ENCODE measurements at places on chromosomes 1 and 21.

GRCh38 chr1:19860418-19860817 lies 21.8 kb upstream of the OTUD3 start:
- no peak for DNase-seq

DNA sequence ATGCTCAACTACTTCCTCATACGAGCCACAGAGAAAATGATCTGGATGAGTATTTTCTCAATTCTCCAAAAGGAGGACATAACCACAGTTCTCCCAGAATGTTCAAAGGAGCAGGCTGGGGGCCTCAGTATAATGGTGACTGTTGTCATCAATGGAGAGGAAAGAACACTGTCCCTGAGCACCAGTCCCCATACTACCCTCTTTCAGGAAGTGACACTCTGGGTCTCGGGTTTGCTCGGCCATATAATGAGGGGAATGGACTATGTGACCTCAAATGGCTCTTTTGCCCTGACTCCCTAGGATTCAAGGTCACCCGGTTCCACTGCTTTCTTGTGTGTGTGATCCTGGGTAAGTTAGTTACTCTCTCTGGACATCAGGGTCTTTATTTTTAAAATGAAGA lies 22.8 kb downstream of the SLC9A1 start:
- DNase-seq: no peak

DNA sequence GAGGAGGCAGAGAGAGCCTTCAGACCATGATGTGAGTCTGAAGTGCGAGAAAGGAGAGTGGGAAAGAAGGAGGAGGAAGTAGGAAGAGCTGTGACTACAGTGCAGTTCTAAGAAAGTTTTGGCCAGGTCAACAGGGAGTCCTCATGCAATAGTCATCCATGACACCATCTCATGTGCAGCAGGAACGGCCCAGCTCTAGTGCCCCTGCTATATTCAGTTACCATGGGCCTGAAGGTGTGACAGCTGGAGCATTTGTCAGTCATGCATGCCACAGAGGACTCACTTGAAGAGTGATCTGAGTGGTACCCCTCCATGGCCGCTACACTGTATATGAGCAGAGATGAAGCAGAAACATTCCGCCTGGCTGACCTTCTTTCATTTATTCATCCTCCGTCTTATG lies 77.9 kb downstream of the OMA1 start:
- DNase-seq: no peak

- DNase-seq: peak; percentile 40
Observed at GRCh38 chr1:156675210-156676113, 1.7 kb downstream of the NES start.

DNA sequence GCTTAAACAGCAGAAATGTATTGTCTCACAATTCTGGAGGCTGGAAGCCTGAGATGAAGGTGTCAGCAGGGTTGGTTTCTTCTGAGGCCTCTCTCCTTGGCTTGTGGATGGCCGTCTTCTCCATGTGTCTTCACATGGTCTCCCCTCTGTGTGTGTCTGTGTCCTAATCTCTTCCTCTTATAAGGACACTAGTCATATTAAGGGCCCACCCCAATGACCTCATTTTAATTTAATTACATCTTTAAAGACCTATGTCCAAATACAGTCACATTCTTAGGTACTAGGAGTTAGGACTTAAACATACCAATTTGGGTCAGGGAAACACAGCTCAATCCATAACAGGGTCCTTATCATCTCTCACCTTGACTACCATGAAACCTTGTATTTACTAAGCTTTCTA lies 14.8 kb upstream of the OLIG2 start:
- DNase-seq: no peak

GRCh38 chr1:96464991-96465390 lies 256.6 kb upstream of the PTBP2 start:
- DNase-seq: no peak

DNA sequence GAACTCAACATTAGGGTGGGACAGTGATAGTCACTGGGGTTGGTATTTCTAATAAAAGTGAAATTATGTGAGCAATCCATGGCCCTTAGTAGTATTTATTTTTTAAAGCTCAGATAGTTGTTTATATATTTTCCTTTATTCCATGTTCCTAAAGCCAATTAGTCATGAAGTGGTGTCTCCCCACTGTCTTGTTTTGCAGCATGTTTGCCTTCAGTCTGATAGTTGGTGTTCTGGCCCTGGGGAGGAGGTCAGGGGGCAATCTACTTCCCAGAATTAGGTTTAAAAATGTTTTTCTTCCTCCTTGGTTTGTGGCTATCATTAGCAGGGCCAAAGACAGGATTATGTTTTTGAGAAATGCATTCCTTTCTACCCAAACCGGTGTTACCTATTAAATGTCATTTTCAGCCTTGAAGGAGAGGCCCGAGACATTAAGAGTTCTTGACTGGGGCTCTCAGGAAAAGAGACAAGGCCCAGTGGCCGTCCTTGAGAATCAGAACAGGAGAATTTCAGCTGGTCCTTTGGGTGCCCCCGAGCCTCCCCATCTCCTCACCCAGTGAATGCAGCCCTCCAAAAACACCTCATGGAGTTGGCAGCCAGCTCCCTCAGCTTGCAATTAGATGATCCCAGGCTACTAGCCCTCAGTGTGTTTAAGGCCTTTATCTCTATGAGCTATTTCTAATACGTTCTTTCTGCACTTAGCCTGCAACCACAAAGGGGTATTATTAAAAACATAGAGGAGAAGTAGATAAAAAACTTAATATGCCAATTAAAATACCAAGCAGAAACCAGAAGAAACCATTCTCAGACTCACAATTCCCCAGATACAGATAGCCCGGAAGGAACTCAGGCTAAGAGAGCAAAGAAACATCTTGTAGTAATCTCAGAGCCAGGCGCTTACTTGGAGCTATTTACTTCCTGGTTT lies 71.3 kb upstream of the NGF start:
- DNase-seq: no peak

DNA sequence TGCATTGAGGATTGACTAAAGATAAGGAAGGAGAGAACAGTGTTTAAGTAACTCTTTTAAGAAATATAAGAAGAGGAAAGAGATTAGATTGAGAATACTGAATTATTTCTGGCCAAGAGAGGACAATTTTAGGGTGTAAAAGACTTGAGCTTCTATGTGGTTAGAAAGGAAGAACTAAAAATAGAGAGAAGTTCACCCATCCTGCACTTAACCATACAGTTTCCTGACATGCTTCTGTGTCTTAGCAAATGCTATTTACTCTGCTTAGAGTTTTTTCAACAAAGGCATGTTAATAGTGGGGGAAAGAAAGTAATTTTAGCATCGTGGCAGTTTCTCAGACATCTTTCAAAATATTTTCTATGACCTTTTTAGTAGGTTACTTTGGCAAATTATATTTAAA lies 122.8 kb upstream of the GPR52 start:
- no peak for DNase-seq

- DNase-seq: no peak
Observed at GRCh38 chr1:60063561-60063960, 10.0 kb downstream of the C1orf87 start.

GRCh38 chr1:232132572-232132971 lies 497.4 kb downstream of the SIPA1L2 start:
- DNase-seq: no peak

- no peak for DNase-seq
Observed at GRCh38 chr1:224492632-224493031, 58.0 kb upstream of the WDR26 start.

DNA sequence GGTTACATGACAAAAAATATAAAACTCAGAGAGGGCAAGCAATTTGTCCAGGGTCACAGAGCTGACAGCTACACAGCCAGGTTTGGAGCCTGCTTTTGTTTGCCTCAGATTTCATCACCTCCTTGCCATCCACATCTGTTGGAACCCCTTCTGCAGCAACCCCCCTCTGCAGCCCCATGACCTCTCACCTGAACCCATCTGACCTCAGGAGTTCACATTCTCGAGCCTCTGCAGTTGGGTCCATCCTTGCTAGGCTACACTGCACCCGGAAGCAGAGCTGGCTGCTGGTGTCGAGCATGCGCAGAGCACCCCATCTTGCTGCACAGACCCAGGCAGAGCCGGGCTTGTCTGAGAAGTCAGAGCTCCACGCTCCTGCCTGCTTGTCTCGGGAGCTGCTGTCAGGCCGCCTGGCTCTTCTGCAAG lies 10.0 kb downstream of the C1QB start:
- no peak for DNase-seq

DNA sequence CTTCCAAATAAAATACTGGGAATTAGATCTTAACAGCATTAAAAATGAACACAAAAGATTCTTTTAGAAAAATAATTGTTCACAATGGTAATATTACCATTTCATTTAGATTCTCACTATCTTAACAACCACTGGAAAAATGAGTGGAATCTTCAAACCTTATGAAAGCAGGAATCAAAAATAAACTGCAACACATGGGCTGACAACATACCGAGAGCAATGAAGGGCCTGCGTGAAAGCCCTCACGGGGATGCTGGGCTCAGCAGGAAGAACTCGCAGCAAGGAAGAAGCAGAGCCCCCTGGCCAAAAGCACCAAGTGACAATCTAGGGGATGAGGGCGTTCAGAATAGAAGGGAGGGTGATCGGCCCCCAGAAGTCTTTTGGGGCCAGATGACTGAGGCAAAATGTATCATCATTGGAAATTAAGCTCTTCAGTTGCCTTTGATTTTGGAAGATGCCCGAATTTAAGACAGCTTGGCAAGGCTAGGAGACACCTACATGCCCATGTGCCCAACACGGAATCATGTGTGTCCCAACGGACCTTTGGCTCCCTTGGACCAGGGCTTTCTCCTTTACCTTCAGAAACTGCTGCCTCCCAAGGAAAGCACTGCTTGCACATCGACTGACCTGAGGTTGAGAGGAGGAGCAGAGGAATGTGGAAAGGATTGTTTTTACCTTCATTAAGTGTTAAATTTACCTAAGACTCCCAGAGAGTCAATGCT lies 103.9 kb downstream of the TGFBR3 start:
- no peak for DNase-seq

GRCh38 chr1:232922485-232922884 lies 27.9 kb upstream of the NTPCR start:
- no peak for DNase-seq

DNA sequence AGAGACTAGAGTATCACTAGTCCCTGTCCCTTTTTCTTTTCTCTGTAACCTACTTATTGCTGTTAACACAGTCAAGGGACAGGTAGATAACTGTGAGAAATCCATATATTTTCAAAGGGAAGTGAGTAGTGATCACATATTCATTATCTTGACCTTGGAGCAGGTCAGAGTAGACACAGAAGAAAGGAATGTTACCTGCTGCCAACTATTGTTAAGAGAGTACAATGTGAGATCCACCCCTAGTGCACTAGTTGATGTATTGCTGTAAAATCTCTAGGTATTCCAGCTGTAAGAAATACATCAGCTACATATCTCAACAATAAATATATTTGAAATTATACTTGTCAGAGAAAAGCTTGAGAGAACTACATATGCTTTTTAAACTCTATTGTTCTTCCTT lies 68.7 kb upstream of the ADGRL2 start:
- no peak for DNase-seq

DNA sequence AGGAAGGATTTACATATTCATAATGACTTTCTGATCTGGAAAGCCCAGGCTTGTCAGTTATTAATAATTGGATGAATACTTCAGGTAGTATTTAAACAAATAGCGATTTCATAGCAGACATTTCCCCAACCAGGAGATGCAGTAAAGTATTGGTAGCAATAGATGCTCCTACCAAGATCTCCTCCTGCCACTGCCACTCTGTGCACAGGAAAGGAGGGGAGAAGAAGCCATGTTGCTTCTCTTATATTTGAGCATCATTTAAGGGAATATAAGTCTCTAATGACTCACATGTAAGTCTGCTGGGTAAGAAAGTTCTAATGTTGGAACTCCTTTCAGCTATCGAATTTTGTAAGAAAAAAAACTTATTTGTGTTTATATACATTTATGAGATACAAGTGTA lies 420 bp upstream of the IFI16 start:
- no peak for DNase-seq

- no peak for DNase-seq
Observed at GRCh38 chr1:49163031-49163430, 386.3 kb upstream of the BEND5 start.

DNA sequence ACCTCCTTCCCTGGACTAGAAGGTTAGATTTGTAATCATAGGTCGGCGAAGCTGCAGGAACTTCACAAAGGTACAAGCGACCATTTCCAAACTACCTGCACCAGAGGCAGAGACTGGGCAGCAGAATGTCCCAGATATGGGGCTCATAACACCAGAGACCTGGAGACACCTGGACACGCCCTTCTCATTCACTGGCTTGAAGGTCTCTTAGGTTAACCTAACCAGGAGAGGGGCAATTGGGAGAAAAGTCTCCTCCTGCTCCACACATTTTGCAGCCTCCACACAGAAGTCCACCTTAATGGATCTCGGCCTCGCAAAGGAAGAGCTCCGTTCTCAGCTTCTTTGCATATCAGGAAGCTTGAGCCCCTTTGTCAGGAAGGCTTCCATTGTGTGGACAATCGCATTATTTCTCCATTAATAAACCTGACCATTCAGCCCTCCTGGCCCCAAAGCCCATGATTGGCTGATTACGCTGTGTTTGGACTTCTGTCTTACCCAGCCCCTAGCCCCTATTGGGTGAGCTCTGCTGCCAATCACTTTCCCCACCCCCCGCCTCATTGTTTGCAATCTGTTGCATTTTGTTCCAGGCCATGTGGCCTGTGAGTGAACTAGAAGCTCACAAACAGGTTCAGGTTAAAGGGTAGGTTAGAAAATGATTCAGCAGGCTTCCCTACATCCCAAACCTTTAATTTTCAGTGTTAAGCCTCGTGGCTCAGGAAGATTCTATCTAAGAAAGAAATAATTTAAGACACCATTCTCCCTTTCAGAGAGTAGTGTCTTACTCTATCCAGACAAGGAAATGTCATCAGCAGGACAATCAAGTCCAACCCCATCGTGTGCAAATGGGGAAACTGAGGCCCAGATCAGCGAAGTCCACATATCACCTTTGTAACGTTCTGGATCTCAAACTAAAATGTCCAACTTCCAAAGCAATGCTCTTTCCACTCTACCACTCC lies 2.8 kb downstream of the MYCL start:
- DNase-seq: peak; percentile 55

DNA sequence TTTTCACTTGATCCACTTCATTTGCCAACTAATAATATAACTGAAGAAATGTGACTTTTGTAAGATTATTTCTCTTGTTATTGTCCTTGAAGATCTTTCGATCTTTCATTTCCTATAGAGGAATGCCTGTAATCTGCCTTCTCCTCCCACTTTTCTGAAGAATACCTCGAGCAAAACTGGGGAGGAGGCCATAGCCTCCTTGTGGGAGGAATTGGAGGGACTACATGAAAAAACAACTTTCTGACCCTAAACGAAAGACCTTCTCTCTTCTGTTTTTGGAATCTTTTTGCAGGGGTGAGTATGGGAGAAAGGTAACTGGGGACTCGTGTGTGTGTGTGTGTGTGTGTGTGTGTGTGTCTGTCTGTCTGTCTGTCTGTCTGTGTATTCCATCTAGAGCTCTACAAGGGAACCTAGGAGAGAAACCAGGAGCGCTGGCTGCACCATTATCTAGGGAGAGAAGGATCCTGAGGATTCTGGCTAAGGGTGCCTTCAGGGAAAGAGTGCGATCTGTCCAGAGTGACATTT lies 32.4 kb upstream of the MAB21L3 start:
- DNase-seq: no peak

GRCh38 chr1:39645411-39646043 lies 6.1 kb upstream of the HEYL start:
- no peak for DNase-seq

Data from right lung (tissue), 10 donors.